ENCODE measurements at places on chromosomes 12 and 14.
A peak's percentile ranks its signal among the peaks of the same experiment; 100 is the strongest.

- DNase-seq, result no peak
These were observed 21.4 kb downstream of the B4GALNT3 start for GRCh38 chr12:480831-481816.

- DNase-seq, result no peak
These were observed 38.5 kb downstream of the PPP2R5E start for GRCh38 chr14:63504648-63505047.

GRCh38 chr12:87227162-87227561 lies 802.0 kb downstream of the C12orf50 start:
- DNase-seq, result no peak

DNA sequence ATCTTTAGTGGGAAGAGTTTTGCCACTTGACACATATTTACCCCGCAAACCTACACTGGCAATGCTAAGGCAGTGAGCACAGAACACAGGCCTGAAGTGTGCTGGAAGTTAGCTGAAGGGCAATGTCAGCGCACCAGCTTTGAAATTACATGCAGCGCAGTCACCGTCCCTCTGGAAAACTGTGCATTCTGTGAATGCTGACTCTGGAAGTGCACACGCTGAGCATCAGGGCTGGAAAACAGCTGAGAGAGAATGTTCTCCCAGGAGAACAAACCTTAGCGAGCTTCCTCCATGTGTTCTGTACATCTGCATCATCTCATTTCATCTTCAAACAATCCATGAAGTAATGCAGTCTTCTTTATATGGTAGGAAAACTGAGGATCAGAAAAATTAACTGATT lies 448.2 kb downstream of the NRXN3 start:
- no peak for DNase-seq

DNA sequence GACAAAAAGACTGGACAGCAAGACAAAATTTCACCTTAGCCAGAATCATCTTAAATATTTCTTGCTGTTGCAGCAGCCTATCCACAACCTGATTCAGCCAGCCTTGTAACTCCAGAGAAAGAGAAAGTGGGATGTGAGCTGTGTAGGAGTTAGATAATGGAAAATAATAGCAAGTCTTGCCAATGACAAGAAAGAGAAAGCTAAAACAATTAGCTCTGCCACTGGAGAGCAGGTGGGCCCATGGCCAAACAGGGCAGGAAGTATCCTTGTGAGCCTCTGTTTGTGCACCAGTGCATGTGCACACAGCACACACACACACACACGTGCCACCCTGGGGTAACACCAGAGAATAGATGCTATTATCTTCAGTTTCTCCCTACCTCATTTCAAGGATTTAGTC lies 106.0 kb upstream of the CCDC196 start:
- no peak for DNase-seq

DNA sequence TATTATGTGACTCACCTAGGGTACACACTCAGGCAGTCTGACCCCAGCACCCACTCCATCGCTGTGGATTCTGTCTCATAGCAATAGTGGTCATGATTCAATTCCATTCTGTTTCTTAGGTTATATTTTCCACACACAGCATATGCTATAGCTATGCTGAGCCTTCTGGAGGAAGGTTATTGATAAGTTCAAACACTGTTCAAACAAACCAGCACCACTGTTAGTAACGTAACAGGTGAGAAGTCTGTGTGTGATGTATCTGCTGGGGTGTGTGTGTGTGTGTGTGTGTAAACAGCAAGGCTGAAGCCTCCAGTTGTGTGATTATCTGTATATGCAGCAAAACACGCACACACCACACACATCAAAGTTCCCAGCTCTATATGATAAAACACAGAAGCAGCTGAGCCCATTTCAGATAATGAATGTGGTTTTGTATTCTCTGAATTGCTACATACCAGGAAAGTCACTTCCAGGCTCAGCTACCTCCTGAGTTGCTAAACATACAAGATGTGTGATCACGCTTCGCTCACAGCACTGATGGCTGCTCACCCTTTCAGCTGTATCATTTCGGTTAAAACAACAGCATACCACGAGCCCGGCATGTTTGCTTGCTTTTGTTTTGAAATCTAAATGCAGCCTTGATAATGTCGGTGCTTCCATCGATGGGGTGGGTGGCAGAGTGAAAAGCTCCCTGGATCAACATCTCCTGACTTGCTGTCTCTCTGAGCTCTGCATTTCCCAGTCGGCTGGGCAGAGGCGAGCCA lies 6.8 kb upstream of the SYNE3 start:
- peak; percentile 61 for DNase-seq

GRCh38 chr14:104656014-104656714 lies 33.3 kb upstream of the INF2 start:
- DNase-seq, result no peak

GRCh38 chr14:40656311-40656710 lies 950.4 kb upstream of the LRFN5 start:
- no peak for DNase-seq

DNA sequence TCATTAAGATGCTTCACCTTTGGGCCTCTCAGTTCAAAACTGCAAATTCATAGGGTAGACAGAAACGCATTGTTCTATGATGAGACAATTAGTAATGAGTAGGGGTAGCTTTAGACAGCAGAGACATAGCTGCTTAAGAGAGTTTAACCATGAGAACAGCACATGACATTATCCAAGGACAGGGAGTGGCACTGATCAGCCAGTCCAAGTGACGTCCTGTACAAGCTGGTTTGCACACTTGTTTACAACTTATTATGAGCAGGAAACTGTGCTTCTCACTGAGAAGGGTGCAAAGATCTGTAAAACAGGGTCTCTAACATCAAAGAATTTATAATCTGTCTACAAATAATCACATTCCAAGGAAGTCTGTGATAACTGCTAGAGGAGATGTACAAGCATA lies 11.2 kb upstream of the SRSF5 start:
- no peak for DNase-seq

GRCh38 chr12:129927316-129927900 lies 23.6 kb upstream of the TMEM132D start:
- no peak for DNase-seq

GRCh38 chr12:64911081-64911480 lies 86.6 kb downstream of the TBC1D30 start:
- no peak for DNase-seq

GRCh38 chr12:75130811-75131210 lies 78.8 kb downstream of the KCNC2 start:
- no peak for DNase-seq

GRCh38 chr14:104757681-104758392 lies 4.9 kb downstream of the SIVA1 start:
- DNase-seq, result no peak

DNA sequence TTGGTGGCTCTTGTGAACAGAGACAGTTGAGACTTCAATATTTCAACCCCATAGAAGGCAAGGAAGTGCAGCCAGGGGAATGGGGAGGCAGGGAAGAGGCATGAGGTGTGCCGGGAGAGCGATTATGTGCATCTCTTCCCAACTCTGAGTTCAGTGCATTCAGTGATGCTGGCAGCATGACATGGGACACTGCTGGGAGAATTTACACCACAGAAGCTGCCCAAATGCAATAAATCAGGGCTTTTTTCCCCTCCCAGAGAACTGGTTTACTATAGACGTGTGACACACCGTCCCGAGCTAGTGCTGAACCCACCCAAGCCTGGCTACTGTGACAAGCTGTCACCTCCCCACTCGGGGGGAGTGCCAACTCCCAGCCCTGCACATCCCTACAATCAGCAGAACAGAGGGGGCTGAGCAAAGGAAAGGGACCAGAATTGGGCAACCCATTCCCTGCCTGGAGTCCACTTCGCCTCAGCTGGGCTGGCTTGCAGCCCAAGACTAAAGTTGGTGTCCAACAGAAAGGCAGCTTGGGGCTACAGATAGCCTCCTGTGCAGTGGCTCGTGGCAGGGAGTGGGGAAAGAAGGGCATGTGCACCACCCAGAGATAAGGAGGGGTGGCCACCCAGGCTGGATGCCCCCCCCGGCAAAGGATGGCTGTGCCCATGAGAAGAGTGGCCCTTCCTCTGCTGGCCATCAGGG lies 16.7 kb downstream of the AHSA1 start:
- no peak for DNase-seq

DNA sequence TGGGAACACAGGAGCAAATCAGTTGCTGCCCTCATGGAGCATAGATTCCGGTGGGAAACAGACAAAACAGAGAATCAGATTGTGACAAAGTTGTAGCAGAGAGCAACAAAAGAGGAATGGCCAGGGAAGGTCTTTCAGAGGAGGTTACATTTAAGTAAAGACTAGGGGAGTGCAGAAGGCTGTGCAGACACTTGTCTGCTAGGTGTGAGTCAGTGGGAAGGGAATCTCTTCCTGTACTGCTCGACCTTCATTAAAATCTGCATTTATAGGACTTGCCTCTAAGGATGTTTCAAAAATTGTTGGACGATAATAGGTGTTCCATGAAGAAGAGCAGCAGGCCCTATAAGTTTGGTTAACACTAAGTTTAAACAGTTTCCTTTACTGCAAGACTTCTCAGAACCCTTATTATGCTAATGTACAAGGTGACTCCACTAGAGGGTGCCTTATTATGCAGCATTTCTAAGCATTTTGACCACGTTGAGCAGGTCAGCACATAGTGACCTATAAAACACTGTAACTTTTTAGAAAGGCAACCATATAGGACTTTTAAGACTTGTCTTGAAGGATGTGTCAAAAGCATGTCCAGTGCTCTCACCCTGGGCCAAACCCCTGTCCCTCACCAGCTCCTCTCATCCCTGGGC lies 91.8 kb upstream of the RIC8B start:
- no peak for DNase-seq

DNA sequence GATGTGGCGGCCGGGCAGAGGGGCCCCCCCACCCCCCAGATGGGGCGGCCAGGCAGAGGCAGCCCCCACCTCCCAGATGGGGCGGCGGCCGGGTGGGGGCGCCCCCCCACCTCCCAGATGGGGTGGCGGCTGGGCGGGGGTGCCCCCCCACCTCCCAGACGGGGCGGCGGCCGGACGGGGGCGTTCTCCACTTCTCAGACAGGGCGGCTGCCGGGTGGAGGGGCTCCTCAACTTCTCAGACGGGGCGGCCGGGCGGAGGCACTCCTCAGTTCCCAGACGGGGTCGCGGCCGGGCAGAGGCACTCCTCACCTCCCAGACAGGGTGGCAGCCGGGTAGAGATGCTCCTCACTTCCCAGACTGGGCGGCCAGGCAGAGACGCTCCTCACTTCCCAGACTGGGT lies 469.8 kb downstream of the PCNX1 start:
- no peak for DNase-seq

DNA sequence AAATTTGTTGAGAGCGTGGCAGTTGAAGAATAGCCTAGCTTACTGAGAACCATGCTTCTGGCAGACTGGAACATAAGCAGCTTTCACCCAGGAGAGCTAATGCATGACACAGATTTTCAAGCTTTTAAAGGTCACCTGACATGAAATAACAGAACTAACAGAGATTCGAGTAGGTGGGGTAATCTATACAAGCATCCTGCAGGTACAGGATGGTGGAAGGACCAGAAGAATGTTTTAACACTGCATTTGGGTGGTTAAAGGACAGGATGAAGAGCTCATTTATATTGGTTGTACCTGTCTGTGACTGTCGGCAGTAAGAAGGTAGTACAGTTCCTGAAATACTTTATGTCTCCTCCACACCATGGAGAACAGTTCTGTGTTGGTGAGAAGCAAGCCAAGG lies 8.9 kb downstream of the PELI2 start:
- no peak for DNase-seq

- no peak for DNase-seq
These were observed 504 bp downstream of the WNT5B start for GRCh38 chr12:1629338-1630132.

DNA sequence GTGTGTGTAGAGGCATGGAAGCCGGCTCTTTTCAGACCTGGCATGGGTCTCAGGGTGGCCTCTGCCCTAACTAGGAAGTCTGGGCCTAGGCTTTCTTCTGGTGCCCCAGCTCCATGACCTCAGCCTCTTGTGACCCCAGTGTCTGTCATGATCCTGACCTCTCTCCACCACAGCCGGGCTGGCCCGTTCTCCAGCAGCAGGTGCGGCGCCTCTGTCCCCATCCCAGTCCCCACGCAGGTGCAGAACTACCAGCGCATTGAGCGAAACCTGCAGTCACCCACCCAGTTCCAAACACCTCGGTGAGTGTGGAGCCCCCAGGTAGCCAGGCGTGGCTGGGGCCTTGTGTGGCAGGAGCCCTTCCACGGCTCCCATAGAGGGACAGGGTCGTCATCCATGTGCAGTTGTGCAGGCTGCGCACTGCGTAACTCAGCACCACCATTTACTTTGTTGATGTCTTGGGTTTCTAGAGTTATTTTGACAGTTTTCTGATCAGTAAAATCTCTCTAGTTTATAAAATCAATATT lies 14.8 kb upstream of the PUS1 start:
- DNase-seq, result no peak

DNA sequence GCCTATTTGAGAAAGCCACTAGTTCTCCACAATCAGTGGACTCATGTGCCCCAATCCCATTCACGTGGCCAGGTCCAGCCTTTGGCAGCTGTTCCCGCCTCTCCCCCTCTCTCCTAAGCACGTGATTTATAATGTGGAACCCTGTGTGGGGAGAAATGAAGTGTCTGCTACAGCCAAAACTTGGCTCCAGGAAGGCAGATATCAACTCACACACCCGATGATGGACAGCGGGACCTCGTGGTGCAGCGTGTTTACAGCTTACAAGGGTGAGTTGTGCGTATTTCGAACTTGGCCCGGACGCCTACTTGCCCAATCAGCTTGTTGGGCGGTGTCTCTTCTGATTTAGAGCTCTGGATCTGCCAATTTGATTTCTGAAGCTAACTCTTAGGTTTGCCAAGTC lies 38.1 kb upstream of the FAM181A start:
- no peak for DNase-seq

DNA sequence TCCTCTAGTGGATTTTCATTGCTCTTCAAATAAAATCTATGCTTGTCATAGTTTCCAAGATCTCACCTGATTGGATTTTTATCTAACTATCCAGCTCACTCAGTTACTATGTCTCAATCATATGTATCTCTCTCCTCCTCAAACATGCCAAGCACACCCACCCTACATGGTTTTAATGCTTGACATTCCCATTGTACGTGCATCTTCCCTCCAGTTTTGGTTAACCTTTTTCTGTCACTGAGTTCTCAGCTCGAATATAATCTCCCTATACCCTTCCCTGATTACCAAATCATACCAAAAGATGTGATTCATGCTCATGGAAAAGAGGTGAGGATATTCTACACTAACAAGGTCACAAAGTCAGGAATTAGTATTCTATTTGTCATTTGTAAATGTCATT lies 12.0 kb upstream of the PTPRQ start:
- DNase-seq, result no peak

Measured in stimulated activated naive CD4-positive, alpha-beta T cell treated with Interleukin-2 at 50 U/mL for 16 hours (primary cell).